ENCODE measurements at places on chromosomes 3 and 15. TPM values are rescaled to one million over a fixed set of nuclear protein-coding genes. Genes with fewer than 3 reads are reported as not detected.

Gene LMAN1L
- total RNA-seq = 5.3 TPM

GRCh38 chr3:188174317-188175044 is 20.5 kb downstream of the LPP start:
- no peak for DNase-seq

DNA sequence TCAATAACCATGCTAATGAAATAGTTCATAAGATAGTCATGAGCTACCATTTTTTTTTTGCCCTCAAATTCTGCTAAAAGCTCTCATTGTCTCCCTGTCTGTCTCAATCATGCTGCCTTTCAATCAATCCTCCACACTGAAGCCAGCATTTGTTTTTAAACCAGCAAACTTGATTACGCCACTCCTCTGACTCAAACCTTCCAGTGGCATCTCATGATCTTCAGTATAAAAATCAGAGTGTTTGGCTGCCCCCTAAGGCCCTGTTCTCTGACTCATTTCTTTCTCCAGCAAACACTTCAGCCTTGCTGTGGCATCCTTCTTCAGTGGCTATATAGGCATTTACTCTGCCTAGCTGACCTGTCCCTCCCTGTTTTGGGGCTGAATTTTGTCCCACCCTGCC is 36.0 kb upstream of the EOMES start:
- DNase-seq = no peak

DNA sequence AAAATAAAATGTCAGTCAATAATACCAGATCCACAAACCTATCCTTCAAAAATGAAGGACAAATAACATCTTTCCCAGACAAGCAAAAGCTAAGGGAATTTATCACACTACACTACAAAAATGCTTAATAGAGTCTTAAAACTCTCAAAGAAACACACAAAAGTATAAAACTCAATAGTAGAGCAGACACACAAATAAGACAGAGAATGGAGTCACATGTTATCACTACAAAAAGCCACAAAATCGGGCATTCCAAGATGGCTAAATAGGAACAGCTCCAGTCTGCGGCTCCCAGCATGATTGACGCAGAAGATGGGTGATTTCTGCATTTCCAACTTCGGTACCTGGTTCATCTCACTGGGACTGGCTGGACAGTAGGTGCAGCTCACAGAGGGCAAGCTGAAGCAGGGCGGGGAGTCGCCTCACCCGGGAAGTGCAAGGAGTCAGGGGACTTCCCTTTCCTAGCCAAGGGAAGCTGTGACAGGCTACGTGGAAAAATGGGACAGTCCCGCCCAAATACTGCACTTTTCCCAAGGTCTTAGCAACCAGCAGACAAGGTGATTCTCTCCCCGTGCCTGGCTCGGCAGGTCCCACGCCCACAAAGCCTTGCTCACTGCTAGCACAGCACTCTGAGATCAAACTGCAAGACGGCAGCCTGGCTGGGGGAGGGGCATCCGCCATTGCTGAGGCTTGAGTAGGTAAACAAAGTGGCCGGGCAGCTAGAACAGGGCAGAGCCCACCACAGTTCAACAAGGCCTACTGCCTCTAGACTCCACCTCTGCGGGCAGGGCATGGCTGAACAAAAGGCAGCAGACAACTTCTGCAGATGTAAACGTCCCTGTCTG is 46.3 kb downstream of the SENP7 start:
- DNase-seq = no peak

DNA sequence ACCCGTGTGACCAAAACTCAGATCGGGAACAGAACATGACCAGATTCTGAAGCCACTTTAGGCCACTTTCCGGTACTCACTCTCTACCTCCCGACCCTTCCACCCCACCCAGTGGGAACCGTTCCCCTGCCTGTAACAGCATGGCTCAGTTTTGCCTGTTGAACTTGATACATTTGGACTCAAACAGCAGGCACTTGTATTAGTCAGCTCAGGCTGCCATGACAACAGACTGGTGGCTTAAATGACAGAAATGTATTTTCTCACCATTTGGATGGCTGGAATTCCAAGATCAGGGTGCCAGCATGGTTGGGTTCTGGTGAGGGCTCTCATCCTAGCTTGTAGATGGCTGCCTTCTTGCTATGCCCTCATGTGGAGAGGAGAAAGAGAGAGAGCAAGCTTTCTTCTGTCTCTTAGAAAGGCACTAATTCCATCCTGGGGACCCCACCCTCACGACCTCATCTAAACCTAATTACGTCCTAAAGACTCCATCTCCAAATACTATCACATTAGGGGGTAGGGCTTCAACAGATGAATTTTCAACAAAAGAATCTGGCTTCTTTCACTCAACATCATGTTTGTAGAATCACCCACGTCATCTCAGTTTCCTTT is 9.3 kb upstream of the SSUH2 start:
- no peak for DNase-seq

DNA sequence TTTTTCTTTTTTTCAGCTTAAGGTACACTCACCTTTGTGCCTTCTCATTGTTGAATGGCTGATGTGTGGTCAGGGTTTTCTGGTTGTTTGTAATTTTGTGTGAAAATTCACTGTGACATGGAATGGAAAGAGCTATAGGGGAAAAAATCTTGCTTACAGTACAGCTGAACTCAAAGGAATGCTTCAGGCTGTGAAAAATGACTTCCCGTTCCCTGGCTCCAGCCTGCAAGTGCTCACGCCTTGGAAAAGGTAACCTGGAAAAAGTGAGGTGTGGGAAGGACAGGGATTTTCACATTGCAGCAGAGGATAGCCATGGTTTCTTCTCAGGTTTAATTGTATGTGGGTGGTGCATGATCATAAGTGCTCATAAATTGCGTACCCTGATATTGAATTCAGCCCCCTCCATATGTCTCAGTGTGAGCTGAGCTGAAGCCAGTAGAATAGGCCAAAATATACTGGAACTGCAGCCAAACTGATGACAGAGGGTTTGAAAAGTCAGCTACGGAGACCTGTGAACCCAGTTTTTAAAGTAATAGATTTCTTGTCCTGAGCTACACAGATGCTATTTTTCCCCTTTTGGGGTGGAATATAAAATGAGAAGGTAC is 228.7 kb upstream of the RASGRP1 start:
- no peak for DNase-seq

DNA sequence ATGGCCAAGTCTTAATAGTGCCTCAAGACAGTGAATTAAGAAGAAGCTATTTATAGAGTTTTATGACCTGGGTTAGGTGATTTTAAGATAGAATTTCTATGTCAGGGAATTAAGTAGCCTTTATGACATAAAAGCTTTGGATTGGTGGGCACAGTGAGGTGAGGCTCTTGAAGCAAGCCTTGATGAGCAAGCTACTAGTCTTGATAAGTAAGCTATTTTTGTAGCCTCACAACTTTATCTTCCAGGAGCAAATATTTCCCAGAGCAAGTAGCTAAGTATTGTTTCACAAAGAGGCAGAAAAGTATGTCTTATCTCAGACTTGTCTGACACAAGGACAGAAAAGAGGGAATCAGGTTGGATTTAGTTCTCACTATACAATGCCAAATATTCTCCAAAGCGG is 491.7 kb upstream of the RASGRP1 start:
- no peak for DNase-seq

DNA sequence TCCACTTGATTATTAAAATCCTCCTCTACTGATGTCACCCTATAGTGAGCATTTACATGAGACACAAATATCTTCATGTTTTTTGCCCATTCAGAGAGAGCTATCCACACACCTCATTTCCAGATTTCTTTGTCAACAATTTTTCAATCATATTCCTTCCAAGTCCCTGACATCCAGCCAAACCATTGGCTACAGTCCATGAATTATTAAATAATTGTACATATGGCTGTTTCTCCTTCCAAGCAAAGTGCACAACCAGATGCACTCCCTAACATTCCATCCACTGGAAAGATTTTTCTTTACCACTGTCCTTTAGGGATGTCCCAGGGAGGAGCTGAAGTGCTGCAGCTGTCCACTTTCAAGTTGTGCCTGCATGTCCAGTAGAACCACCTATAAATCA is 328.0 kb upstream of the MDFIC2 start:
- DNase-seq = no peak

DNA sequence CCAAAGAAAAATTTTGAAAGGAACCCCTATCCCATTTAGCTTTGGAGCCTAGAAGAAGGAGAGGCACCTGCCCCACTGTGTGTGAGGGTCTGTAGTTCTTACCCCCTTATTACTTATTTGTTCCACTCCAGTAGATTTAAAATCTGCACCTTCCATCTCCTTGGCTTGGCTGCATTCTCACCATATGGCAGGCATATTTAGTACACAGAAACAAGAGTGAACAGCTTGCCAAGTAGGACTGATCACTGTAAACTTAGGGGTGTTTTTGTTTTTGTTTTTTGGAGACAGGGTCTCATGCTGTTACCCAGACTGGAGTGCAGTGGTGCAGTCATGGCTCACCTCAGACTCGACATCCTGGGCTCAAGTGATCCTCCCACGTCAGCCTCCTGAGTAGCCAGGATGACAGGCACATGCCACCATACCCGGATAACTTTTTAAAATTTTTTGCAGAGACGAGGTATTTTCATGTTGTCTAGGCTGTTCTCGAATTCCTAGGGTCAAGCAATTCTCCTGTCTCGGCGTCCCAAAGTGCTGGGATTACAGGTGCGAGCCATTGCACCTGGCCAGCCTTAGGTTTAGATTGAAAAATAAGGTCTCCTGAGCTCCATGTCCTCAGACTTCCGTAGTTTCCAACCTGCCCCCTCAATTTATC is 14.1 kb upstream of the ANXA2 start:
- DNase-seq = no peak

DNA sequence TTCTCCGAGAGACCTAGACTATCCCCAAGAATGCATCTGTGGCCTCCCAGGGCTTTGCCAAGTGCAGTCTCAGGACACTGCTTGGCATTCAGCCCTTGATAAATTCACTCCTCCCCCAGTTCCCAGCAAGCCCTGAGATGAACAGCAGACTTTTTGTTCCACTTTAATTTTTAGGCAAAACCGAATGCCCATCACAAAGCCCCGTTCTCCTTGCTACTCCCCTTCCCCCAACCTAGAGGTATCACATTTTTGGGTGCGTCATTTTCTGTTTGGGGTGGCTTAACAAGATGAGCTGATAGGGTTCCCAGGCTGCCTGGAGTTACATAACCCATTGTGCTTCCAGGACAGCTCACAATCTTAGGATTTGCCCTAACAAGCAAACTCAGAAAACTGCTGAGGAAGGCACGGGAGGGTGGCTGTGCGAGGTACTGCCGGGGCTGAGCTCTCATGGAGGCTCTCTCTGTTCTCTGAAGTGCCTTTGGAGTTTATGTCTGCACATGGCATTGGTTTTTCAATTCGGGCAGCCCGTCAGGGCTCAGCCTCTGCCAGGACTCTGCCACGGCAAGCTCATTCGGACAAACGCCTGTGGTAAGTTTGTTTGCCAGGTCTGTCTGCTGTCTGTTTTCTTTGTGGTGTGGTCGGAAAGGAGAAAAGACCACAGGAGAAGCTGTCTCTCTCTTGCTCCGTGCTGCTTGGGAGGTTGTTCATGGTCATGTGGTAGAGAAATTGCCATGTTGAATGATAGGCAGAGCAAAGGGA is at the start of gene TRAK1:
Gene TRAK1 (plus strand): TSS at position 385 of the 759 bp plus-strand sequence. CDS start 113 bp downstream, at position 498.
- DNase-seq = peak; percentile 51

DNA sequence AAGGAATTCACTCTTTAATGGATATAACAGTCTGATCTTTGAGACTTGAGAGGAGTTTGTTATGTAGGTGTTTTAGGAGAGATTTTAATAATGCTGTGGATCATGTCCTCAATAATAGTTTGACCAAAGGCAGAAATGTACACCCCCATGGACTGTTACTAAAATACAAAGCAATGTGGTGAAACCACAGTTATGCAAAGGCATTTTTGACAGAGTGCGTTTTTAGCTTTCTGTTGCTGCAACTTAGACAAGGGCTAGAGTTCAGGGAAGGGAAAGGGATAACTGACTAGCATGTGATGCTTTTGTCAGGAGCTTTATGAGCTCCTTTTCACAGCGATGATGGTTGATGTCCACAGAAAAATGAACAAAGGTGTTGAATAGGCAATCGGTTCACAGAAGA is 3.6 kb upstream of the STARD5 start:
- no peak for DNase-seq

GRCh38 chr3:73874606-73875369 is 250.0 kb upstream of the PDZRN3 start:
- DNase-seq = no peak

GRCh38 chr3:142602619-142603385 is 6.6 kb downstream of the PLS1 start:
- no peak for DNase-seq
